ENCODE measurements at places on chromosomes 7 and 10.

GRCh38 chr7:24499871-24500270, 73.4 kb upstream of the PALS2 start:
- DNase-seq: no peak

- DNase-seq: peak; percentile 37
Measured at GRCh38 chr7:92461027-92462003, 14.0 kb downstream of the GATAD1 start.

DNA sequence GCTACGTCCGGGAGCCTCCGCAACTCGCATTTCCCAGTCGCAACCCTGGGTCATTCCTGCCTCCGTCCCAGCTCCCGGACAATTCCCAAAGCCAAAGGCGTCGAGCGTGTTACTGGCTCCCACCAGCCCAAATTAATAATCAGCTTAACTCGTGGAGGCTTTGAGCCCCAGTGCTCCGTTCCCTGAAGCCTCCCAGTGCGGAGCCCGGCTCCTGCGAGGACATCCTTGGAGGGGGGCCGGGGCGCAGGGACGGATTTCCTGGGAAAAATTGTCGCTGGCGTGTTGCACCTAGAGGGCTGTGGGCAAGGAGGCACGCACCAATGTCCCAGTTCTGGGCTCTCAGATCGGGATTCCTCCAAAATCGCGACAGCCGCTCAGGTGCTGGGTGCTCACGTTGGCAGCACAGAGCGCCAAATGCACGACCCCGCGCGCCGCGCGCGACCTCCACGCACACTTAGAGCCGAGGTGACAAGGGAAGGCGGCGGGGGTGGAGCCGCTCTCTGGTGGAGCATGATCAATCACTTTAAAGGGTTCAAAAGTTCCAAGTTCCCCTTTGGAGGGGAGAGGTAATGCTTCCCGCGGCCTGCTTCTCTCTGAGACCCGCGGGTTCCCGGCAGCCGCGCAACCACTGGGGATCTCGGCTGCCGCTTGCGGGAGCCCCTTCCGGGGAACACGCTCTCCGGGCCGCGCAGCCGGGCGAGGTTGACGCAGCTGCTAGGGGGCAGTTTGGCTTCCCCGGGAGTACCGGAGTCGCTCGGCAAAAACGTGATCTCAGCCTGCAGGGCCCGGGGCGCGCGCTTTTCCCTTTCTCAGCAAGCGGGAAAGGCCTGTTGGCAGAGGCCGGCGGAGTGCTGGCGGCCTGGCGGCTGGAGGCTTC, 25.5 kb downstream of the SKIDA1 start:
- DNase-seq: no peak

DNA sequence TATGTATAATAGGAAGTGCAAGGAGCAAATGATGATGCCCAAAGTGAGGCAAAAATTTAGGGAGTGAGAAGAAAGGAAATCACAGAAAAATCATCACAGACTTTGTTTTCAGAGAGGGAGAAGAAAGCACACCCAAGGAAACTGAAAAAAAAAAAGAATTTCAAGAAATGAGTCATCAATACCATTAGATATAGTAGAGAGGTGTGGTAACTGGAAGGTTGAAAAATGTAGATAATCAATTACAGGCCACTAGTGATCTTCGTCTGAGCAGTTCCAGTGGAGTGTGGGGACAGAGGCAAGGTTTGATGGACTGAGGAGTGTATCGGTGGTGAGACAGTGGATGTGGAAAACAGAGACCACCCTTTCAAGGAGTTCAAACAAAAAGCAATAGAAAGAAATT, 31.7 kb downstream of the ASB4 start:
- no peak for DNase-seq

- DNase-seq: peak; percentile 44
Measured at GRCh38 chr10:114879541-114880158, 58.1 kb downstream of the FHIP2A start.

DNA sequence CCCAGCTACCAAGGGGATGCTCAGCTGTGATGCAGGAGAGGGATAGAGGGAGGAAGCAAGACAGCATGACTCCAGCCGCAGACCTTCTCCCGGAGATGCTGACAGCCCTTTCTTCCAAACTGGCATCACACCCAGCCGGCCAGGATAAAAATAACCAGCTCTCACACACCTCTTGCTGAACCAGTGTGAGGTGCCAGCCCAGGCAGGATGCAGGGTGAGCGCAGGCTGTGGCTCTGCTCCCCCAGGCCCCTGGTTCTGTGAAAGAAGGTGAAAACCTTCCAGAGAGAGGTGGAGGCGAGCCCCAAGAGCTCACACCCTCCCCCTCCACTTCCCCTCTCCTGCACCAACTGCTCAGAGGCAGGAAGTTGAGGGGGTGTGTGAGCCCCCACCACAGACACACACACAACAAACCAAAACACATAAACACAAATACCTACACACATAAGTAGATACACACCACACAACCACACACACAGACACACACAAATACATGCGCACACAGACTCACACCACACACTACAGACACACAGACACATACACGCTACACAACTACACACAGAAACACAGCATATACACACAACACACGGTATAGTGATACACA, 4.0 kb downstream of the GPR15LG start:
- DNase-seq: peak; percentile 60

DNA sequence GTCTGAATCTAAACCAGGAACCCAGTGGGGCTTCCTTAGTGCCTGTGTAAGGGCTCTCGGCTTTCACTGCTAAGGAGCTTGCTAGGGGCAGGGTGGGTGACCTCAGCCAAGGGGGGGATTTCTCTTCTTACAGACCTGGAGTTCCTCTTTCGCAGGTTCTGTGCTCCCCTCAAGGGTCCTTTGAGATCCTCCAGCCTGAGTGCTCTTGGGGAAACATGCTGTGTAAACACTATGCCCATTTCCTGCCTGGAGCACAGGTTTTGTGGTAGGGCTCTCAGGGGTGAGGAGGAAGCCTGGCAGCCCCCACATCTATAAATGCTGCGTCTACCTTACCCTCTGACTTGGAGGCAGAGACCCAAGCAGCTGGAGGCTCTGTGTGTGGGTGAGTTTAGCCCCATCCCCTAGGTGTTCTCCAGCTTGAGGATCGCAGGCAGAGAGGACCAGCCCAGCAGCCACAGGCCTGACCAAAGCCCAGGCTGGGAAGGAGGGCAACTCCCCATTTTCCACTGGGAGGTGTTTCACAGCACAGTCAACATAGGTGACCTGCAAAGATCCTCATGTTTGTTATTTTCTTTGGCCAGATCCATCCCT, at the start of gene SFTPA1:
Gene SFTPA1, plus strand, starts transcription at position 339 of the 591 bp plus-strand sequence. CDS start 887 bp downstream, outside the sequence.
- DNase-seq: no peak

DNA sequence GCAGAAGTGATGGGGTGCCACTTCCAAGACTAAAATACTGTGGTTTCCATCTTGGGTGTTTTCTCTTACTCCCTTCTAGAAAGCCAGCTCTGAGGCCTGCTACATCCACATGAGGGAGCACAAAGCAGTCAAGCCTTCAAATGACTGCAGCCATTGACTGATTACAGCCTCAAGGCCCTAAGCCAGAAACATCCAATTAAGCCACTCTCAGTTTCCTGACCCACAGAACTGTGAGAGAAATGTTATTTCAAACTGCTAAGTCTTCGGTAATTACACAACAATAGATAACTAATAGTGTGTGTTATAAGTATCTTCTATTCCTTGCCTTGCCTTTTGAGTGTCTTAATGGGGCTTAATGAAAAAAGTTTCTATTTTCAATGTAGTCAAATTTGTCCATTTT, 24.8 kb downstream of the BRAF start:
- no peak for DNase-seq

- DNase-seq: peak; percentile 55
Measured at GRCh38 chr10:113680190-113681111, 739 bp downstream of the CASP7 start.

DNA sequence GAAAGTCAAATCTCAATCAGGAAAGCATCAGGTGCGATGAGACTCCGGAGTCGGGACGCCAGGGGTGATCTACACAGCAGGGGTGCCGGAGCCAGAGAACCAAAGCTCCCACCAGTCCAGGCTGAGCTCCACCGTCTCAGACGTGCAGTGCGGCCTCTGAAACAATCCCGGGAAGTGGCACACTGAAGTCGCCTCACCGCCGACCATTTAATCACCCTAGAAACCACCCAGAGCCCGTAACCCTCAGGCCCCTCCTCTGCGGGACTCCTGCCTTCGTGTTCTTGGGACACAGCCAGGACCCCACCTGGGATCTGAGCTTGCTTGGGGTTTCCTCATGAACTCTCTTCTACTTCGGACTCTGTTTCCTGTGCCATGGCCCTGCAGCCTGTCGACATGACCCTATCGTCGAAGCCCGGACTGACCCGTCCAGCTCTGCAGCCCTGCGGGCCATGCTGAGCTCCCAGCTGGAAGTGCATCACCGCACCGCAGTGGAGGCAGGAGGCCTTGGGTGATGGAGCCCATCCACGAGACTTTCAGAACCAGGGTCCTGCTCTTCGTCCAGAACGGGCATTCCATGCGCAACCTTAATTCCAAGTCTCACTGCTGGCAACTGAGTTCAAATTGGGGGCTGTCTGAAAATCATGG, 266.4 kb downstream of the PTPRN2 start:
- no peak for DNase-seq

DNA sequence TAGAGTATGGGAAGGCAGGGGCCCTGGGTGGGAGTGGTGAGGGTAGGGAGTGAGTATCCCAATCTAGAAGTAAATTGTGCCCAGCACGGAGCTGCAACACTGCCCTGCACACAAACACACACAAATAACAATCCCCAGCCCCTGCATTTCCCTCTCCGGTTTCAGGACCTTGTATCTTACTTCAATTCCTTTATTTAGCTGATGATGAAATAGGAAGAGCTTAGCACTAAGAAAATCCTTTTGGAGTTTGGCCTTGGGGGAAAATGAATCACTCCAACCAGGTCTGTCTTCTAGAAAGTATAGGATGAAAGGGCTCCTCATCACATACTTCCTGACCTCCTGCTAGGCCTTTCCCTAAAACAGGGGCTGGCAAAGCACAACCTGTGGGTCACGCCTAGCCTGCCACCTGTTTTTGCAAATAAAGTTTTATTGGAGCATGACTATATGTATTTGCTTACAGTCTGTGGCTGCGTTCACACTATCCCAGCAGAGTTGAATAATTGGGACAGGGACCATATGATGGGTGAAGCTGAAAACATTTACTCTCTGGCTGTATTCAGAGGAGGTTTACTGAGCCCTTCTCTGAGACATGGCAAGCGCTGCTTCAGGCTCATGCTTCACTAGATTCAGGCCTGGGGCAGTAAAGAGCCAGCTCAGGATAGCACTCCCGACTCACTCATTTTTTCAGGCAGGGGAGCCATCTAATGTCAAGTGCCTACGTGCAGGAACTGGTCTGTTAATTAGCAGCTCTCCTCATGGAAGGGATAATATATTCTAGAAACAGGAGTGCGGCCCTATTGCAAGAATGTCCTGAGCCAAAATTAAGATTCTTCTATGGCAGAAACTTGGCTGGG, 111.0 kb downstream of the EGFR start:
- no peak for DNase-seq

DNA sequence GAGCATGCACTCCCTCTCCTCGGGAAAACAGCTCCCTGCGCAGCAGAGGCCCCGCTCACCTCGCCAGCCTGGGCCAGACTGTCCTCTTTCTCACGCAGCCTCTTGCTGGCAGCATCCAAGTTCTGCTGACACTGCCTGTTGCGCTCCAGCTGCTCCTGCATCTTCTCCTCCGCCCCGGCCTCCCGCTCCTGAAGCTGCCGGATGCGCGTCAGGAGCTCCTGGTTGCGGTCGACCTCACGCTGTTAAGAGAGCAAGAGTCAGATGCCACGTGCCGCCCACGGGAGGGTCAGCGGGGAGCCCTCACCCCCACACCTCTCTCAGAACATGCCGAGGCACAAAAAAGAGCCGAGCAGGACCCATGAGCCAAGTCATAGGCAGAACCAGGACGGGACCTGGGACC, 10.2 kb downstream of the MAD1L1 start:
- DNase-seq: no peak

DNA sequence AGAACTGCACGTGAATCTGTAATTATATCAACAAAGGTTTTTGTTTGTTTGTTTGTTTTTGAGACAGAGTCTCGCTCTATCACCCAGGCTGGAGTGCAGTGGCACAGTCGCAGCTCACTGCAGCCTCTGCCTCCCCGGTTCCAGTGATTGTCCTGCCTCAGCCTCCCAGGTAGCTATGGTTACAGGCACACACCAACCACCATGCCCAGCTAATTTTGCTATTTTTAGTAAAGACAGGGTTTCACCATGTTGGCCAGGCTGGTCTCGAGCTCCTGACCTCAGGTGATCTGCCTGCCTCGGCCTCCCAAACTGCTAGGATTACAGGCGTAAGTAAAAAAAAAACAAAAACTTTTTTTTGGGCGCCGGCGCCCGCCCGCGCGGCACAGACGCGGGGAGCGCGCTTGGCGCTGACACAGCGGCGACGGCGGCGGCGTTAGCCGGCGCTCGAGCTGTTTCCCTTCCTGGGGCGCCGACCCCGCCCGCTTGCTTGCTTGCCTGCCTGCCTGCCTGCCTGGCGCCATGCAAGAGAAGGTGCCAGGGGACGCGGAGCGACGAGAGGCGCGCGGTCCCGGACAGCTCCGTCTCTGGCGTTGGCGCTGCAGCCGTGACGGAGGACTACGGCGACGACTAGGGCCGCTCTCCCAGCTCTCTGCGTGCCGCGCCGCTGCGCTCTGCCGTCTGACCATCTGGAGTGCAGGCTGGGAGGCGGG, 171.4 kb upstream of the NUPR2 start:
- DNase-seq: no peak

Measured in CD4-positive, alpha-beta T cell treated with Interleukin-2 at 100 ng/mL for 4 hours (primary cell).